Effector CD8-positive, alpha-beta T cell (primary cell): ENCODE measurements at places on chromosomes 1 and 21.

GRCh38 chr1:84540759-84541158, 33.5 kb downstream of the CTBS start:
- no peak for DNase-seq

- DNase-seq, result no peak
These were observed 7.1 kb upstream of the PRCC start for GRCh38 chr1:156760092-156760795.

- DNase-seq, result no peak
These were observed 149.5 kb upstream of the HP1BP3 start for GRCh38 chr1:20936621-20937020.

DNA sequence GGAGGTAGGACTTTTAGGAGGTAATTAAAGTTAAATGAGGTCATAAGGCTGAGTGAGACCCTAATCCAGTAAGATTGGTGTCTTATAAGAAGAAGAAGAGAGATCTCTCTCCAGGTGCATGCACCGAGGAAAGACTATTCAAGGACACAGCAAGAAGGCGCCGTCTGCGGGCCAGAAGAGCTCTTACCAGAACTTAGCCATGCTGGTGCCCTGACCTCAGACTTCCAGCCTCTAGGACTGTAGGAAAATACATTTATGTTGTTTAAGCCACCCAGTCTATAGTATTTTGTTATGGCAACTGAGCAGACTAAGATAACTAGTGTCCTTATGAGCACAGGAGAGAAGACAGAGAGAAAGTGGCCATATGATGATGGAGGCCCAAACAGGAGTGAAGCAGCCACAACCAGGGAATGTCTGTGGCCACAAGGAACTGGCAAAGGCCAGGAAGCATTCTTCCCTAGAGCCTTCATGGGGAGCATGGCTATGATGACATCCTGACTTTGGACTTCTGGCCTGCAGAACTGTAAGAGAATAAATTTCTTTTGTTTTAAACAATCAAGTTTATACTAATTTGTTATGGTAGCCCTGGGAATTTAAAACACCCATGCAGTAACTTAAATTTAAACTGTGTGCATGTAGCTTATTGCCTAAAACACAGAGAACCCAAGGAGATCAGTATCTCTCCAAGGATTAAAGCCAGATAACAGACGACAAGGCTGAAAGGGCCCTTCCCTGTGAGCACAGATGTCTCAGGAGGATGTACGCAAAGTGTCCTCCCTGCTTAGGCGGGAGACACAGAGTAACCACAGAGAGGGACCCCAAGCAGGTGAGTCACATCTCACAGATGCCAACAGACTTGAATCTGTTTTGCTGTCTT, 9.9 kb upstream of the CD58 start:
- no peak for DNase-seq

GRCh38 chr1:234842726-234843641, 233.0 kb upstream of the IRF2BP2 start:
- no peak for DNase-seq

- no peak for DNase-seq
These were observed 94.2 kb downstream of the CACNA1E start for GRCh38 chr1:181577475-181577874.

DNA sequence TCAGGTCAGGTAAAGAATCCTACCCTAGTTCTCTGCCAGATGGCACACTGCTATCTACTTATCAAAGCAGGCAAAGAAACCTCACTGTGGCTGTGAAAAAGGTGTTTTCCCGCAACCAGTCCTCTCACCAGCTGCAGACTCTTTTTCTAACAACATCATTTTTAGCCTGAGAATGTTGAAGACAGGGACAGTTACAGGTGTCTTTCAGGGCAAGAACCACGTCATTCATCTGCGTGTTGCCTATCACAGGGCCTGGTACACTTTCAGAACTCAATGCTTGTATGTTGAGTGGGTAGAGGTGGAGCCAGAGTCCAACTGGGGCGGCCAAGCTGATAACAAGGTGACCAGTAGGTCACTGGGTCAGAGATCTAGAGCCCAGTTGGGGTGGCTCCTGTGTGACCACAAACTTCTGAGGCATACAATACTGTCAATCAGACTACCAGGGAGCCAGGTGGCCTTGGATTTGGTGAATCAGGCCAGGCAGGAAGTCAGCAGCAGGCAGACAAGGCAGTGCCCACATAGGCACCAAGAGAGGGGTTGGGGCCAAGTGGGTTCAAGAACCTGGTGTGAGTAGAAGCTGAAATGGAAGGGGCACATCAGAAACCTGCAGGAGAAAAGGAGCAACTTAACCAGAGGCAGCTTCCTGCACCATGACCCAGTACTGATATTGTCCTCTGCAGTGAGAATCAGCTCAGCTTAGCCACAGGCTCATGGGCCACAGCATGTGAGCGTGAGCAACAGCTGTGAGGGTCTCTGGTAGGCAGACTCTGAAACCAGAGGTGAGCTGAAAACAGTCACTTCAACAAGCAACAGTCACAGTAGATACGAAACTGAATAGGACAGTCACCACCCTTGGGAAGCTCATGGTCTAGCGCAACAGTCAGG, 123.6 kb downstream of the DTL start:
- DNase-seq, result no peak

DNA sequence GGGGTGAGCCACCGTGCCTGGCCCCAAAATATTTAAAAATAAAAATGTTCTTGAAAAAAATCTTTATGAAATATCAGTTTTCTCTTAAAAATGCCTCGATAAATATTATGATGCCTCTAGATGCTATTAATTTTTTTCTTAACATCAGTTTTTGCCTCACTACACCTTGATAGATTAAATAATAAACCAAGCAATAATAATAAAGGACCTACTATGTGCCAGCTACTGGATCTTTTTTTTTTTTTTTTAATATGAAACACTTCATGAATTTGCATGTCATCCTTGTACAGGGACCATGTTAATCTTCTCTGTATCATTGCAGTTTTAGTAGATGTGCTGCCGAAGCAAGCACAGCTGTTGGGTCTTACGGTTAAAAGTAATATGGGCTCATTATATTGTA, 17.5 kb upstream of the TBX19 start:
- DNase-seq, result no peak

DNA sequence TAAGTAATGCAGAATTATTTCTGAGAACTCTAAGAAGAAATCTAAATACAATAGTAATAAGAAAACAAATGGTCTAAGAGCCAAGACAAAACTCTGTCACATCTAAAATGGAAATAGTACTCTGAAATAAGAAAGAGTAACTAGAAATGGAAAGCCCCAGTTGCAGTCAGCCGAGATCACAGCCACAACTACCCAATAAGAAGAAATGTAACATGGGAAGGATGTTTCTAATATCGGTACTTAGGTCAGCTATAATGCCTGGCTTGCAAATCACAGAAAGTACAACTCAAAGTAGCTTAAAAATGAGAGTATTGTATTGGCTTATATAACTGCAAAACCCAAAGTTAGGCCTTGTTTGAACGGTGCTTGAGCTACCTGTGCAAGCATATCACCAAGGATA, 58.6 kb upstream of the USP25 start:
- DNase-seq, result no peak

- DNase-seq, result no peak
These were observed 126.9 kb downstream of the SETD4 start for GRCh38 chr21:35933466-35933865.

DNA sequence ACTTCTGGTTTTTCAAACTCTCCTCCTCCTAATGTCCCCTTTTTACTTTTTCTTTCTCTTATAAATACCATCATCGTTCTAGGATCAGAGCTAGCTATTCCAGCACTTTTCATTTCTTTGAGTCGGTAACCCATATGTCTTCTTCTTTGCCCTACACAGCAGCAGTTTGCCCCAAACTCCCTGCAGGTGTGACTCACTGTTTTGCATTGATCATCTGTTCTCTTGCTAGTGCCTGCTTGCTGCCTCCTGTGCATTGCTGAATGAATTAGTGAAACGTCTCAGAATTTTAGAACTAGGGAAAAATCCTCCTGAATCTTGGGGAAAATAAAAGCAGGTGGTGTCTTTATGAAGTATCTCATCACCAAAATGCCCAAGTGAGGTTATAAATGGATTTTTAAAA, 21.7 kb downstream of the KCNK2 start:
- DNase-seq, result no peak

DNA sequence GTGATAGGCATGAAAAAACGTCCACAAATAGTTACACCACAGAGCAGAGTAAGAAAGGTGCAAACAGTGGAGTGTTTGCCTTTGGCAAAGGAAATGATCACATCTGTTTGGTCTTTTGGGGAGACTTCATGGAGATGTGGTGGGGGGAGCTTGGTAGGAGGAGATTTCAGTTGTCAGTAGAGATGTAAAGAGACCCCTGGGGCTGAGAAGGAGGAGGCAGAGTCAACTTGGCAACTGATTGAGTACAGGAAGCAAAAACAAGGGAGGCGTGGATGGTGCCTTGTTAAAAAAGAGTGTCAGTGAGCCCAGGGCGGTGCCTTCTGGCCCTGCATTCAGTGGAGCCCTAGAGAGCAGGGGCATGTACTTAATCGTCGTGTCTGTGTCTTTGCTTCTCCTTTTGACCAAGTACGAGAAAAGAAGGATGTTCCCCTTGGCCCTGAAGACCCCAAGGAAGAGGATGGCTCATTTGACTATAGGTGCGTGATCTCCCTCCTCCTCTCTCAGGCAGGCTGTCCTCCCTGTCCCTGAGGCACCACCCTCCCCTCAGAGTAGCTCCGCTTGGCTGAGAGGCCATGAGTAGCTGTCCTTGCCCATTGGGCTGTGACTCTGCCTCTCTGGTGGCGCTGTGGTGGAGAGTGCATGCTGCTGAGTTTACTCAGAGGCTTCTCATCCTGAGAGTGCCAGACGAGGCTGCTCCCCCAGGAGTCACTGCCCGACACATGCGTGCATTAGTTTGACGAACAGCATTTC, 30.4 kb upstream of the CNTN2 start:
- no peak for DNase-seq

DNA sequence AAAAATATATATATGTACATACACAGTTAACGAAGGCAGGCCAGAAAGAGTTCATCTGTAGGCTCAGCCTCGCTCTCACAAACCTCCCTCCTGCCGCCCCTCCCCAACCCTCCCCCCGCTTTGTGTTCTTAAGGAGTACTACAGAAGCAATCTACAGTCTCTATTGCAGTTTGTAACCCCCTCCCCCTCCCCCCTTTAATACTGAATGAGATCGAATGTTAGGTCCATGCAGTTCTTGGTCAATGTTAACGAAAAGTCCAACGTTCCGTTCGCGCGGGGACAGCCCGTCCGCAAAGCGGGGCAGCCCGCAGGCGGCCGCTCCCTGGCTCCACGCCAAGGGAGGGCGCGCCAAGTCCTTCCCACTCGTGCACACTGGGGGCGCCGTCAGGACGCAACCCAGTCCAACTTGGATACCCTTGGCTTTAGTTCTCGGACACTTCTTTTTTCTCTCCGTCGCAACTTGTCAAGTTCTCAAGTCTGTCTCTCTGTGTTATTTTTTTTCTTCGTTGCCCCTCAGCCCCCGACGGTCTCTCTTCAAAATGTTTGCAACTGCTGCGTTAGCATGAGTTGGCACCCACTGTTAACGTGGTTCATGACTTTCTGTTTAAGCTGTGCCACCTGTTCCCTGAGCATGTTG, 2.2 kb downstream of the JUN start:
- peak; percentile 74 for DNase-seq

- peak; percentile 45 for DNase-seq
These were observed 4.6 kb downstream of the IFFO2 start for GRCh38 chr1:18951818-18952391.

DNA sequence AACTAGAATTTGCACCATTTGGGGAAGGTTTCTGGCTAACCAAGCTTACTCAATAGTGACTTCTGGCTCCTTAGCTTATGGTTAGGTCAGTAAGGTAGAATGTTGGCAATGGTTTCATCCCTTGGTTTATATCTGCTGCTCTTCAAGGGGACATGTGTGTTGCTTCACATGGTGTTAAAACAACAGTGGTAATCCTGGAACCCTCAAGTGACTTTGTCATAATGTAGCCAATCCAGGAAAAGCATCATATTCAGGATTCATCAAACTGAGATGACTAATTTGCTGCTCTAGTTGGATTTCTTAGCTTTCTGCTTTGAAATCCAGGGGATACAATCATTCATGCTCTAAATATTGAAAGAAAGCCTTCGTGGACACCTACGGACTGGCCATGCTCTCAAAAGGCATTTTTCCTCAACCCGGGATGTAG, 108.7 kb downstream of the RGL1 start:
- no peak for DNase-seq

- DNase-seq, result no peak
These were observed 779 bp downstream of the SON start for GRCh38 chr21:33543505-33544129.

DNA sequence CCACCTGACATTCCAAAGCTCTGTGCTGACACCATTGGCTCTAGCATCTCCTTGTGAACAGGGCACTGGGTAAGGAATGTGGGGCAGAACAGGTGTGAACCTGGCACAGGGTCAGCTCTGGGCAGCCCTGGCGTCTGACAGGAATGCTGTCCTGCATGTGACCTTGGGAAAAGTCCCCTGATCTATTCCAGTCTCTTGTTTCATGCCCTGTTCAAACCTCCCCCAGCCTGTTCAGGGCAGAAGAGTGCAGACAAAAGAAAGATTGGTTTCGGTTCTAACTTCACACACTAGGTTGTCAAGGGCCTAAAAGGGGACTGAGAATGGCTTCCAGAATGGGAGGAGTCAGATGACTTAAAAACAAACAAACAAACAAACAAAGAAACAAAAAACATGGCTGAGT, 27.6 kb upstream of the SDHB start:
- no peak for DNase-seq

DNA sequence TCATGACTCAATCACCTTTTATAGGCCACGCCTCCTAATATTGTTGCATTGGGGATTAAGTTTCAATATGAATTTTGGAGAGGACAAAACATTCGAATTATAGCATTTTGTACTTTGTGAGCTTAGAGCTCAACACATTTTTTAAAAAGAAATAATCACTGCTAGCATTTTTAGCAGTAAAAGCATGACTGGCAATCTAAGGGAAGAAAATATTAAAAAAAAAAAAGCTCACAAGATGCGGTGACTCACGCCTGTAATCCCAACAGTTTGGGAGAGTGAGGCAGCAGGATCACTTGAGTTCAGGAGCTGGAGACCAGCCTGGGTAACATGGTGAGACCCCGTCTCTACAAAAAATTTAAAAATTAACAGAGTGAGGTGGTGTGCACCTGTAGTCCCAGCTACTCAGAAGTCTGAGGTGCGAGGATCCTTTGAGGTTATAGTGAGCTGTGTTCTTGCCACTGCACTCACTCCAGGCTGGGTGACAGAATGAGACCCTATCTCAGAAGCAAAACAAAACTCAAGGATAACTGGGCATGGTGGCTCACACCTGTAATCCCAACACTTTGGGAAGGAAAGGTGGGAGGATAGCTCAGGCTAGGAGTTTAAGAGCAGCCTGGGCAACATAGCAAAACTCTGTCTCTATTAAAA, 28.8 kb upstream of the DIPK1A start:
- no peak for DNase-seq

- DNase-seq, result no peak
These were observed 69.0 kb upstream of the MARK1 start for GRCh38 chr1:220458936-220459335.

- DNase-seq, result no peak
These were observed 6.3 kb upstream of the GPR25 start for GRCh38 chr1:200866521-200866920.

GRCh38 chr21:35136586-35137219, 87.6 kb upstream of the RUNX1 start:
- no peak for DNase-seq
